ENCODE measurements at places on chromosomes 6 and 20.

DNA sequence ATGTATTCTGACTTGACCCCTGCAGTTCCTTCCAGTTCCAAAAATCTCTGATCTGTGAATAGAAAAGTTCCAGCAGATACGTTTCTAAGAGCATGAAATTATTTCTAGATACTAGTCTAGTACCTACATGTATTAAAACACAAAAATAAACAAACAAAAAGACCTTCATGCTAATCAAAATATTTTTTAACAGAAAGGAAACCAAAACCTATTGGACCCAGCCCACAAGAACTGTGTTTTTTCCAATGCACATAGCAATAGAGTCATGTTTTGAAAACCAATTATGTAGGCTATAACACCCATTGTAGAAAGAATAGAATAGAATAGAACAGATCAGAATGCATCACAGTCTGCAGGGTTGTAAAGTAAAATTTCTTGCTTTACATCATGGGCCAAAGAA is 158.6 kb upstream of the TNFAIP3 start:
- no peak for DNase-seq

- DNase-seq = no peak
Observed at GRCh38 chr6:44701038-44701636, 313.6 kb downstream of the CDC5L start.

GRCh38 chr20:38299963-38300362 is 4.0 kb upstream of the BPI start:
- no peak for DNase-seq

DNA sequence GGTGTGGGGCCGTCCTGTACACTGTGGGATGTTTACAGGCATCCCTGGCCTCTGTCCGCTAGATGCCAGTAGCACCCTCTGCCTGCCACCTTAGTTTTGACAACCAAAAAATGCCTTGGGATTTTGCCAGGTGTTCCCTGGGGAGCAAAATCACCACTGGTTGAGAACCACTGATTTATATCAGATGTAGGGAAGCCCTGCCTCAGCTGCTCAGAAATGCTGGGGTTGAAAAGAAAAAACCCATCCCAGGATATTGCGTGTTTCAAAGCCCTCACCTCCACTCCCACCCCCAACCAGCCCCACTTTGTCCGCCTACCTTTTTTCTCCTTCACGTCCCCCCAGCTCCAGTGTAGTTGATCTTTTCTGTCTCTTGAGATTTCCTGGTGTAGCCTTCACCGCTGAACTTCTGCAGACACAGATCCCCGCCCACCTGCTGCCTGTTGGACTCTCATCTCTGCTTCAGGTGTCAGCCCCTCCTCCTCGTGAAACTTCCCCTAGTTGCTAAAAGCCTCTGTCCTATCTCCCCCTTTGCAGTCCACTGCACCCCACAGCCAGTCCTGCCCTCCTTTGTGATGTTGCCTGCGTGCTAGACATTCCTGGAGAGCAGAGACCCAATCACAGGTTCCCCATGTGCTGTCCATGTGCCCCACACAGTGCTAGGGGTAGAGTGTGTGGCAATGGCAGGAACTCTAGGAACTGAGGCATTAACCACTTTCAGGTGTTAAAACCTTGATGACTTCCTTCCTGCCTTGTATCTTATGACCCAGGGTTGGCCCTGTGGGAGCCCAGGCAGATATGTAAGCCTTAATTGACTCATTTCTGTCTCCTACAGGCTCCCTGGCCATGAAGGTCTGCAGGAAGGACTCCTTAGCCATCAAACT is 98.9 kb downstream of the TBC1D7 start:
- peak; percentile 18 for DNase-seq

DNA sequence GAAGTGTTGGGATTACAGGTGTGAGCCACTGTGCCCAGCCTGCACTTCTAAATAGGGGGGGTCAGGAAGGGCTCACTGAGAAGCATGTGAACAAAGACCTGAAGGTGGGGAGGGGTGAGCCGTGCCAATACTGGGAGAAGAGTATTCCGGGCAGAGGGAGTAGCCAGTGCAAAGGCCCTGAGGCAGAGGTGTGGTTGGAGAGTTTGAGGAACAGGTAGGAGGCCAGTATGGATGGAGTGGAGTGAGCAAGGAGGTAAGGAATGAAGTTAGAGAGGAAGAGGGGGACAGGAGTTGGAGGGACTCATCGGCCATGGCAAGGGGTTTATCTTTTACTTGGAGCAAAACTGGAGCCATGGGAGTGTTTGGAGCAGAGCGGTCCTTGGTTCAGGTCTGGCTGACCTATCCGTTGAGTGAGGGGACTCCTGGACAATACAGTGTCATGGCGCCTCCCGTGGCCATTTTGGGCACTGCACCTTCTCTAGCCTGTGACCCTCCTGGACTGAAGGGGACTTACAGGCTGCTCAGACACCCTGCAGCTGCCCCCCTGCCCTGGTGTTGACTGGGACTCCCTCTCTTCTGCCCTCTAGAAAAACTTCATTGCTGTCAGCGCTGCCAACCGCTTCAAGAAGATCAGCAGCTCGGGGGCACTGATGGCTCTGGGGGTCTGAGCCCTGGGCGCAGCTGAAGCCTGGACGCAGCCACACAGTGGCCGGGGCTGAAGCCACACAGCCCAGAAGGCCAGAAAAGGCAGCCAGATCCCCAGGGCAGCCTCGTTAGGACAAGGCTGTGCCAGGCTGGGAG is 12.1 kb downstream of the FOXS1 start:
- DNase-seq = peak; percentile 47

- peak; percentile 85 for DNase-seq
Observed at GRCh38 chr20:10376270-10377075, 57.5 kb downstream of the MKKS start.

DNA sequence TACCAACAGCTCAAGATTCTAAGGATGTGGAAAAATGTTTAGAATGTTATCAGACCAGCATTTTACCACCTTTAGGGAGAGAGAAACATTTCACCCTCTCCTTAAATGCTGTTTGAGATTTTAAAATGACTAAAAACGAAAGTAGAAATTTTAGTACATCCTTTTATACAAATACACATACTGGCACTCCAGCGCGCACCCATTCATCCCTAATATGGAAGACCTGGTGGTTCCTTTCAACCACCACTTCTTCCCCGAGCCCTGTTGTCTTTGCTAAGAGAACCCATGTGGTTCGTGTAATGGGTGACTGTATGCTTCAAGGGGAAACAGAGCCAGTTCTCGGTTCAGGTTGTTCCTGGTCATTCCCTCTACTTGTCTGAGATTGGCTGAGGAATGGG is 21.3 kb downstream of the SPATA2 start:
- DNase-seq = no peak

GRCh38 chr6:37559050-37559449 is 59.4 kb upstream of the CCDC167 start:
- no peak for DNase-seq

- DNase-seq = peak; percentile 60
Observed at GRCh38 chr6:11392778-11393507, 144.6 kb upstream of the TMEM170B start.

DNA sequence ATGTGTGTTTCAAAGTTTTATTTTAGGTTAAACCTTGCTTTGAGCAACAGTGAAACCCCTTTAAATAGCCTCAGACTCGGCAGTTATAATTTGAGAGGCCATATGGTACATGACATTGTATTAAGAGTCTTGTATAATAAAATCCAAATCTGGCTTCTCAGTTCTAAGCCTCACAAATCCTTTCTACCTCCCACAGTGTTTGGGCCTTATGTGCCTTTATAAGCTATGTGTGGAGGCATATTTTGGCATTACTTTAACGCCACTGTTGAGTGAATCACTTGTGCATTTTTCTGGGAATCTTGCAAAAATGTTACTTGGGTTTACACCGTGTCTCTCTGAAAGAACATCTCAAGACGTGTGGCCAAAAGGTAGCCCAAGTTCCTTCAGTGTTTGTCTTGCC is 152.4 kb downstream of the COL9A1 start:
- peak; percentile 19 for DNase-seq

DNA sequence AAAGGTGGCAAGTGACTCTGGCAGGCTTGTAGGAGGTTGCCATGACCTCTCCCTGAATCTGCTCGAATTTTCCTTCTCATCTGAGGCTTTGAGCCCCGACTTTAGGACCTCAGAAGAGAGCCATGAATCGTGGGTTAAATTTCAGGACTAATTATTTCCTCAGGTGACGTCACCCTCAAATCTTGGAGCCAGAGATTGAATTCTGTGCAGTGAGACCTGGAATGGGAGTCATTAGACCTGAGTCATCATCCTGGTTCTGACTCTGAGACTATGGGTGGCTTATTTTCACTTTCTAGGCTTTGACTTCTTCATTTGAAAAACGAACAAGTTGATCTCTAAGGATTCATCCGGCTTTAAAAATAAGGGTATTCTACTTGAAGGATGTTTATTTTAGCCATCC is 48.5 kb upstream of the PDYN start:
- DNase-seq = peak; percentile 27

GRCh38 chr20:11063444-11063843 is 389.6 kb upstream of the JAG1 start:
- DNase-seq = no peak

GRCh38 chr6:124949706-124950105 is 12.5 kb upstream of the RNF217 start:
- DNase-seq = peak; percentile 36

DNA sequence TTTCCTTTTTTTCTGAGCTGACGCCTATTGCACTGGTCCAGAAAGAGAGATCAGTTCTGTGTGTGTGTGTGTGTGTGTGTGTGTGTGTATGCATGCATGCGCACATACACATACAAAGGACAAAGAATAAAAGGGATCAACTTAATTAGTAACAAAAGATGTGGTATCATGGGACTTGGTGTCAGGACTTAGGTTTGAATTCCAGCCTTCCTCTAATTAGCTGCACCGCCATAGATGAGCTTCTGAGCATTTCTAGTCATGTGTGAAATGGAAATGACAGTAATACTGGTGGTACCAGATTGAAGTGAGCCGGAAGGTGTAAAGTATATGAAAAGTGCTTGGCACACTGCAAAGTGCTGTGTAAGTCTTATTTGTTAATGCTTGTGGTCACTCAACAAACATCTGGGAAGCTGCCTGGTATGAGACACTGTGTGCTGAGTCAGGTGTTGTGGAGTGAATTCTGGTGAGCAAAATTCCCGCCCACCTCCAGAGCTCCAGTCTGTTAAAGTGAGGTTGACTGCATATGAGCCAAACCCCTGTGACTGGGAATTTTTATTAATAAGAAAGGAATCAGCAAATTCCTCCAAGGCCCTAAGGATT is 12.4 kb downstream of the DAAM2 start:
- DNase-seq = peak; percentile 78

GRCh38 chr6:34585512-34586061 is 29.5 kb upstream of the SPDEF start:
- DNase-seq = no peak

DNA sequence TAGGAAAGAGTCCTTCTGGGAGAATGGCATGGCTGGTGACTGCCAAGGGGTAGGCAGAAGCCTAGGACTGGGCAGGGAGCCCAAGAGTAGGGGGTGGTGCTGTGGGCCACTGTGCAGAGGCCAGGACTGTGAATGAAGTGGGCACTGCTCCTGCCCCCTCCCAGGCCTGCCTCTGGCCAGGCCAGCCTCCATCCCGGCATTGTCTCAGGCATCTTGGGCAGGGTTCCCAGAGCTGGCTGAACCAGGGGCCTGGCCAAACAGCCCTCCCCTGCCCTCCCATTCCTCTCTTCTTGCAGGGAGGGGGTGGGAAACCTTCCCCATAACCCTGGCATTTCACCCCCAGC is 81.6 kb downstream of the MRPL14 start:
- no peak for DNase-seq

- DNase-seq = peak; percentile 14
Observed at GRCh38 chr6:70186461-70186860, 116.4 kb downstream of the COL9A1 start.

GRCh38 chr20:40697541-40697940 is 8.5 kb upstream of the MAFB start:
- no peak for DNase-seq

GRCh38 chr6:11750682-11751081 is 27.9 kb downstream of the ADTRP start:
- no peak for DNase-seq

DNA sequence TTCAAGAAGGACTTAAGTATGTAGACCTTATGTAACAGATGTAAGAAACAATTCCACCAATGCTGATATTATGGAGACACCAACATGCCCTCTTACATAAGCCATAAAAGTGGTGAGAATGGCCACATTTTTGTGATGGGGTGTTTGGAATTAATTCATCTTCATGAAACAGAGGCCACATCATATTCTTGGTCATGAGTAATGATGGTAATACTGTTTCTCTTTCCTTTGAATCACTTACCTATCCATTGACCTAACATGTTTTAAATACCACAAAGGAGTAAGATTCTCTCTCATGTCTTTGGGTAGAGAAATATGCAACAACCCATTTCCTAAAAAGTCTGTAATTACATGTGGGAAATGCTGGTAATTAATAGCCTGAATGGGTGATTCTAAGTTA is 545.4 kb upstream of the FLRT3 start:
- no peak for DNase-seq

- no peak for DNase-seq
Observed at GRCh38 chr20:33443006-33443511, 504 bp downstream of the SNTA1 start.

Data from fibroblast of skin of back (primary cell).